ENCODE measurements at places on chromosomes 5 and 9. TPM values are rescaled to one million over a fixed set of nuclear protein-coding genes. Genes with fewer than 3 reads are reported as not detected.

GARNL3 gene
- 26.2 TPM for total RNA-seq

GABRA6 gene
- total RNA-seq = not detected

GABRA1 gene
- not detected for total RNA-seq

IFNA21 gene
- not detected for total RNA-seq

LRRC26 gene
- total RNA-seq = 7.8 TPM

GRCh38 chr5:37900692-37901091 is 60.9 kb upstream of the GDNF start:
- DNase-seq = no peak

DNA sequence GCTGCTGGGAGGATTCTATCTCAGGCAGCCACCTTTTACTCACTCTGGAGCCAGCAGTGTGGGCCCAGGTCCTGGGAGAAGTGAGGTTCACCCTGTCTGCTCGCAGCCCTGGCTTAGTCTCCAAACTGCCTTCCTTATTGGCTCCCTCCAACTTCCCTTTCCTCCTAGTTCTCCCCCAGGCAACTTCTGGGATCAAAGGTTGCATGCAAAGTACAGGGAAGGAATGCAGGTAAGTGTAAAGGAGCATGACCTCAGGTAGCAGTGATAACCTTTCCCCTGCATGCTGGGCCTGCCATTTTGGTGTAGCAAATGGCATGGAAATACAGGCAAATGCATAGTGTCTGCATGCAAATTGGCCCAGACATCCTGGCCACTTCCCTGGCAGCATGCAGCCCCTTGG is 53.8 kb upstream of the ARAP3 start:
- no peak for DNase-seq

DNA sequence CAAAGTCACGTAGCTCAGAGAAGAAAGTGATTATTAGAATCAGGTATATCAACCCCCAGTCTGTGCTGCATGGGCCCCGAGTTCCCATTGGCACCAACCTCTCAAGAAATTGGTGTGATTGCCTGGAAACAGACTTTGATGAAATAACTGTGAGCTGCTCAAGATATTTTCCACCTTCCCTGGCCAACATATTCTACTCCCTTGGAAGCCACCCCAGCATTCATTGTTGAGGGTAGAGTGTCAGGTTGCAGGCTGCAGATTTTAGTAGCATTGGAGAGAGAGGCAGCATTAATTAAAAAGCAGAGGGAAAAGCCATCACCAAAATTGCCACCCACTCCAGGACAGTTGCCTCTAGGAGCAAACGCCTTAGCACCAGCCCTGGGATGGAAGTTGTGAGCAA is 154.2 kb upstream of the TNPO1 start:
- DNase-seq = no peak

- no peak for DNase-seq
These were observed 1.7 kb upstream of the TOR4A start for GRCh38 chr9:137275588-137276472.

GRCh38 chr5:68303754-68304420 is 88.3 kb downstream of the PIK3R1 start:
- no peak for DNase-seq

DNA sequence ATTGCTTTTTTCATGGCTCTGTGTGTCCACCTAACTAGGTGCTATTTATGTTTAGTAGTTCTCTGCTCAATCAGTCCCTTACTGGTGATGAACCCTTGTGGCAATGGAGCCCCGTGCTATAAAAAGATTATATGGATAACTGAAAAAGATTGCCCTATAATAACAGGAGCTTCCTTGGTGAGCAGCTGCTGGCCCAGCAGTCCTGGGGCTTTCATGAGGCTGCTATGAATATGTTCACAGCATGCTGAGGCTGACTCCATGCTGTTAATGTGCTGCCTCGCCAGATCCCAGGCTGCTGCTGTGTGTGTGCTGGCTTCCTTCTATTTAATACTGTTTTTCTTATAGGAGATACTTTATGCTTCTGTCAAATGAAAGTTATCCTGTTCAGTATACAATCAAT is 357.5 kb downstream of the TAF11L14 start:
- DNase-seq = no peak

- DNase-seq = no peak
These were observed 125.9 kb downstream of the CEP120 start for GRCh38 chr5:123297198-123297831.

- DNase-seq = no peak
These were observed at the start of gene DOCK2 for GRCh38 chr5:169637085-169637548. TSS of gene DOCK2 (plus strand) at chr5:169637275. CDS start at chr5:169637327, 52 bp downstream.

All from breast epithelium (tissue), 4 donors.